Activated CD4-positive, alpha-beta T cell treated with anti-CD3 and anti-CD28 coated beads for 1 hour (primary cell): ENCODE measurements at places on chromosomes 2 and 18.
A peak's percentile ranks its signal among the peaks of the same experiment; 100 is the strongest.

- DNase-seq: no peak
These were observed 161.2 kb upstream of the MAP3K20 start for GRCh38 chr2:172914341-172915008.

DNA sequence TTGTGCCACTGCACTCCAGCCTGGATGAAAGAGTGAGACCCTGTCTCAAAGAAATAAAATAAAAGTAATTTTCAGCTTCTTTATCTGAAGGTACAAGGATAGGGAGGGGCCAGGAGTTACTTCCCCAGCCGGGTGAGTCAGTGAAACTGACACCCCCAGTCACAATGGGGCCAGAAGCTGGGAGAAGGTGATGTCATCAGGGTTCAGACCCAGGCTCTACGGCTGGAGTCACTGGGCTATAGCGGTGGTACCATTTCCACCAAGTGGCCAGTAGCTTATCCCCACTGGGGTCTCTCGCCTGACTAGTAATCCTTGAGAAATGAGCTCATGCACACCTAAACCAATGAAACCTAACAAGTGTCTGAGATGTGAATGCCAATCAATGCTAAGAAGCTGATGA, 107.9 kb downstream of the ALPK2 start:
- DNase-seq: no peak

DNA sequence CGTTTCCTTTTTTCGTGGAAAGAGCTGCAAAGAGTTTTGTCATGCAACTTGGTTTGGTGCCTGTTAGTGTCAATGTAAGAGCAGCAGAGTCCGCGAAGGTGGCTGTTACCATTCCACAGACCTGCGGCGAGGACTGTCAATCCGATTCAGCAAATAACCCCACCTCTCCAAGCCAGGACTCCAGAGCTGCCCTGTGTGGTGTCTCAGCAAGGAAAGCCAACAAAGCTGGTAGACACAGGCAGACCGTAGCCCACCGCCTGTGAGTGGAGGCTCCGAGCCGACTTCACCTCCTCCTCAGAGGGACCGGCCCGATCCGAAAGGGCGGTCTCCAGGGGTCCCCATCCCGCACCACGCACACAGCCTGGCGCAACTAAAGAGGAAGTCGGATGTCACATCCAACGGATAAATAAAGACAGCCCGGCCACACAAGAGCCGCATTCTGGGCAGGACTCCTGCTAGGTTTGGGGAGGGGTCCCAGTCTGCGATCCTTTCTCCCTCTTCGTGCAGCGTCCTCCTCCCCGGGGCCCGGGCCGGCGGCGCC, 819 bp downstream of the ANKRD44 start:
- no peak for DNase-seq

GRCh38 chr2:225574582-225575138, 175.2 kb downstream of the NYAP2 start:
- DNase-seq: no peak

DNA sequence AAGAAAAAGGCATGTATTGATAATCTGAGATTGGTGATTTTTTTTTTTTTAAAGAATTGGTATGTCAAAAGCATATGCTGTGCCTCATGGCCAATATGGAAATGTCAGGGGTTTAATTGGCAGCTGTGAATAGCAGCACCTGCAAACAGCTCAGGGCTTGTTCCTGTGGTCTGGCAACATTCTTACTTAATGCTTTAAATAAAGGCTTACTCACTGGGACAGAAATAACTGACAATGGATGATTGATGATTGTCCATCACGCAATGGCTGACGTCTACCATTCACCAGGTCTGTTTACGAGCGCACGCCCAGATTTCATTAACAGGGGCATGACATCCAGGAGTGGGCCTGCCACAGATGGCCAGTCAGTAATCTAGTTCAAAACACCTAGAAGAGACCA, 66.7 kb downstream of the ETAA1 start:
- DNase-seq: no peak

DNA sequence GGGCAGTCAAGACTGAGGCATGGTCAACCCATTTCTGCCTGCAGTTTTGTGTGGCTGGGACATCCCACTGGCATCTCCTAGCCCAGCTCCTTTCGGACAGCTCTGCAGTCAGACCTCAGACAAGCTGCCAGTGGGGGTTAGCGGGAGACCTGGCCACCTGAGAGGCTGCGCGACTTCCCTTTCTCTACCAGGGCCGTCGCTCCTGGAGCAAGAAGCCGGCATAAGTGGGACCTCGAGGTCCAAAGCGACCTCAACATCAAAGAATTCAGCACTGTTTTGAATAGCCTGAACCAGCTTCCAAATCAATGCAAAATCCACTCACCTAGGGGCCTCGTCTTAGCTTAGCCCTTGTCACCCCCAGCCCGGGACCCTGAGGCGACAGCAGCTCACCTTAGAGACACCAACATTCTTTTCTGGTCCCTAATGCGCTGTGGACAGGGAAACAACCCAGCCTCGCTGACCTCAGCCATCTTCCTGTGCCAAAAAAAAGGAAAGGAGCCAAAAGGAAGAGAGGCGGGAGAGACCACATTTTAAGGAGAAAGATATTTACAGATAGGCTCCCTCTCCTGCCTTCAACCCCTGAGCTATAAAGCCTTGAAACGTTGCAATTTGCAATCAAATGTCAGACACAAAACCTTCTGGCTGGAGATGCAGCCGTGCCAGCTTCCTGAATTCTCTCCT, 81.2 kb downstream of the GFPT1 start:
- DNase-seq: no peak

- DNase-seq: no peak
These were observed 39.1 kb downstream of the TMEM163 start for GRCh38 chr2:134679745-134680144.

GRCh38 chr18:3593381-3593903, 143.5 kb downstream of the TGIF1 start:
- DNase-seq: no peak

DNA sequence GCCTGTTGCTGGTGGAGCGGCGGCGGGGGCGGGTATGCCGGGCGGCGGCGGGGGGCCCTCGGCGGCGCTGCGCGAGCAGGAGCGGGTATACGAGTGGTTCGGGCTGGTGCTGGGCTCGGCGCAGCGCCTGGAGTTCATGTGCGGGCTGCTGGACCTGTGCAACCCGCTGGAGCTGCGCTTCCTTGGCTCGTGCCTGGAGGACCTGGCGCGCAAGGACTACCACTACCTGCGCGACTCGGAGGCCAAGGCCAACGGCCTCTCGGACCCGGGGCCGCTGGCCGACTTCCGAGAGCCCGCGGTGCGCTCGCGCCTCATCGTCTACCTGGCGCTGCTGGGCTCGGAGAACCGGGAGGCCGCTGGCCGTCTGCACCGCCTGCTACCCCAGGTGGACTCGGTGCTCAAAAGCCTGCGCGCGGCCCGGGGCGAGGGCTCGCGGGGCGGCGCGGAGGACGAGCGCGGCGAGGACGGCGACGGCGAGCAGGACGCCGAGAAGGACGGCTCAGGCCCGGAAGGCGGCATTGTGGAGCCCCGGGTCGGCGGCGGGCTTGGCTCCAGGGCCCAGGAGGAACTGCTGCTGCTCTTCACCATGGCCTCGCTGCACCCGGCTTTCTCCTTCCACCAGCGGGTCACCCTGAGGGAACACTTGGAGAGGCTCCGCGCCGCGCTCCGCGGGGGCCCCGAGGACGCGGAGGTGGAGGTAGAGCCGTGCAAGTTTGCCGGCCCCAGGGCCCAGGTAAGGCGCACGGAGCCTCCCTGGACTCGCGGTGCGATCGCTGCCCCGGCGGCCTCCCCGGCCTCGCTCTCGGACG, 1.0 kb downstream of the ZCCHC2 start:
- DNase-seq: peak; percentile 27

GRCh38 chr18:26826656-26827235, 38.8 kb downstream of the AQP4 start:
- no peak for DNase-seq

DNA sequence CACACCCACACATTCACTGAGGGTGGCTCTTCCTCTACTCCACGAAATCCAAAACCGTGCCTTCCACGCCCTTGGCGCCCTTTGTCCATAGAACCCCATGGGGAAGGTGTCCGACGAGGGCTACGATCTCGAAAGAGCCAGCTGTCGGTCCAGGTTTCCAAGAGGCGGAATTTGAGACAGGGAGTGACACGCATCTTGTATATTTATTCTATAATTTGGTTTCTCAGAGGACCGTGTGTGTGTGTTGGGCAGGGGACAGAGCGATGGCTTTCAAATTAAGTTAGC, 726 bp downstream of the C2orf69 start:
- no peak for DNase-seq

DNA sequence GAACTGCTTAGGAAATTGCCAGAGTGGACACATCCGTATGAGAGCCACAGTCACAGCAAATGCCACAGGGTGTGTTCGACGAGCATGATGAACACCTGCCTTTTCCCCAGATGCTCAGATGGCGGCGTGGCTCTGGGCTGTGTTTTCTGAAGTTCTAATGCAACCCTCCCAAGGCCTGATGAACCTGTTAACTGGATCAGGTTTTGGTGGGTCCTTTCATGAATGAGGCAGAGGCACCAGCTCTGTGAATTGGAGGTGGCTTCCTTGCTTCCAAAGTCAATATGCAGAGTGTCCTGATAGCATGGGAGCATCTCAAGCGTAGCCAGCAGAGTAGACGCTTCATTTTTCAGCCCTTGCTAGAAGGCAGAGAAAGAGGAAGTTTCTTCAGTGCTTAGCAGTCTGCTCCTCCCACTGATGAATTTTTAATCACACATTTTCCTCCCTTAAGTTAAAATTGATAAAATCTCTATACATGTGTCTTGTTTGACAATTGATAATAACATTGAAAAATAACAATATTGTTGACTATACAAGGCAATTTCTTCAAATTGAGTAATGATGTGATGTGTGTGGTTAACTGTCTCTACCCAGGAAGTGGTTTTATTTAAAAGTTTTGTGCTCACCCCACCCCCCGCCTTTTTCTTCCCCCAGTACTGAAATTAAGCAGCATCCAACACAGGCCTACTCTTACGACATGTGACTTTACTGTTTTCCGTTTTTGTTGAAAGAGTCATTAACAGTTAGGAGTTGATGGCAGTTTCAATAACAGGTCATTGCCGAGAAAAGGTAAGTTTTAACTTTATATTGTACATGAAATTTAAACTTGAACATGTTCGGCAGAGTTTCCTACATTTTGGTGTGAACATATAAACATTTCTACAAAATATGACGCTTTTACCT, at the start of gene ARHGAP15:
Gene ARHGAP15 (plus strand): TSS at position 739 of the 900 bp plus-strand sequence.
- DNase-seq: peak; percentile 45

- no peak for DNase-seq
These were observed 81.4 kb downstream of the KCNS3 start for GRCh38 chr2:17959833-17960232.

GRCh38 chr2:198287706-198288105, 483.3 kb downstream of the PLCL1 start:
- DNase-seq: no peak

GRCh38 chr18:24930478-24930877, 421.5 kb downstream of the ZNF521 start:
- no peak for DNase-seq

GRCh38 chr18:48934723-48935432, 15.9 kb downstream of the SMAD7 start:
- DNase-seq: no peak

DNA sequence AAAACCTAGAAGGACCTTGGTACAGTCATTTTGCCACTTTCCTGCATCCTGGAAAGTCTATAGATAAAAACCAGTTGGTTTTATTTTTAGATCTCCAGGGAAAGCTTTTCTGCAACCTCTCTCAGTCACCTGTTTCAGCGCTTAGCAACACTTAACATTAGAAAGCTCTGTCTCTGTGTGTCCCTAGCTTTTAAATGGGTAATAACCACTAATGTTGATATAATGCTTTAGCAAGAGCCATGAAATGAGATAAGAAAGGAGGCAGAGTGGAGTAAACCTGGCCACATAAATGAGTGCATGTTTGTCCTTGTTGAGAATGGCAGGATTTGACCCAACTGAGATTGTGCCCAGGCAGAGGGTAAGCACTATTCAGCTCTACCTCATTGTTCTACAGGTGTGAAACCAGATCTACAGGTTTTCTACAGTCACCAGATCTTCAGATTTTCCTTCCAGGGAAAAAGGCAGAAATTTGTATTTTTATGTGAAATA, 44.8 kb downstream of the MARCHF4 start:
- no peak for DNase-seq

DNA sequence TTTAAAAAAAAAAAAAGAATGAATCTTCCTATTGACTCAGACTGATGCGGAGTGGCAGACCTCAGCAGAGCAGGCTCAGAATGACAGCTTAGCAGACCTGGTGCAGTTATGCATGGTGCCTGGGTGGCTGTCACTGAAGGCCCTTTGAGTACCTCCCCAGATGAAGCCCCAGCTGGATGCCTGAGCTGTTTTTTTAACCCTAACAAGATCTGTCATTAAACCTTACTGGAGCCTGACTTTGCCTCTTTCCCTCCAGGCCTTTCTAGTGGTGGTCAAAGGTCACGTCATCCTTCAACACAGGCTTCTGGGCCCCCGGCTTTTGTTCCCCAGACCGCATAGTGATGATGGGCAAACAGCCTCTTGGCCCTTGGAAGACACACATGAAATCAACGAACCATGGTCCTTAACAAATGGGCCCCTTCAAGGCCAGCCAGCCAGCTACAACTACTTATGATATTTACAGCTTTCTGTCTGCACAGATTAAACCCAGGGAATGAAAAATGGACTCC, 138.3 kb upstream of the CYP1B1 start:
- no peak for DNase-seq

GRCh38 chr2:871926-872680, 78.5 kb upstream of the SNTG2 start:
- no peak for DNase-seq

- no peak for DNase-seq
These were observed 264.2 kb downstream of the SS18 start for GRCh38 chr18:25825979-25826776.

GRCh38 chr18:77329651-77330050, 80.0 kb downstream of the GALR1 start:
- no peak for DNase-seq

- DNase-seq: no peak
These were observed 10.0 kb upstream of the BCL2 start for GRCh38 chr18:63329431-63330145.

GRCh38 chr2:237648016-237648381, 20.6 kb downstream of the LRRFIP1 start:
- no peak for DNase-seq

DNA sequence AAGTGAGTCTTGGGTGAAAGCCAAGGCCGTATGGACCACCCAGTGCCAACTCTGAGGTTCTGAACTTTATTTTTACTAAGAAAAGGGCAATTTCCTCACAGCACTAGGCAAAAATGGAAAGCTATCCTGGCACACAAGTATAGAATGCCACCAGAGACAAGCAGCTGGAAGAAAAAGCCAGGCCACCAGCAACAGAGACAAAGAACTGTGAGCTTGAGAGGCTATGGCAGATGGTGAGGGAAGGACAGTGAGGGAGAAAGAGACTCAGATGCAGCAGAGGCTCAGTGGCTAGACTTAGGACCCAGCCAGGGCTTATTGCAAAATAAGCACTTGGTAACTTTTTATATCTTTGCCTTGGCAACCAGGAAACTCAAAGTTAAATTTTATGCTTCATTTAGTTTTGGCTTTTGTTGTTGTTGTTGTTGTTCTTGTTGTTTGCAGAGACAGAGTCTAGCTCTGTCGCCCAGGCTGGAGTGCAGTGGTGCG, 78.0 kb upstream of the BZW1 start:
- no peak for DNase-seq

GRCh38 chr2:2664989-2665833, 334.1 kb upstream of the MYT1L start:
- DNase-seq: no peak

GRCh38 chr2:17327649-17328048, 190.6 kb downstream of the RAD51AP2 start:
- no peak for DNase-seq

- DNase-seq: no peak
These were observed 129.0 kb downstream of the ERBB4 start for GRCh38 chr2:212409560-212409959.

- DNase-seq: no peak
These were observed 123.2 kb upstream of the BCL2L11 start for GRCh38 chr2:110997331-110998045.
